ENCODE measurements at places on chromosomes 3 and 15.

GRCh38 chr15:97691799-97692198, 268.7 kb upstream of the ARRDC4 start:
- peak; percentile 90 for DNase-seq

DNA sequence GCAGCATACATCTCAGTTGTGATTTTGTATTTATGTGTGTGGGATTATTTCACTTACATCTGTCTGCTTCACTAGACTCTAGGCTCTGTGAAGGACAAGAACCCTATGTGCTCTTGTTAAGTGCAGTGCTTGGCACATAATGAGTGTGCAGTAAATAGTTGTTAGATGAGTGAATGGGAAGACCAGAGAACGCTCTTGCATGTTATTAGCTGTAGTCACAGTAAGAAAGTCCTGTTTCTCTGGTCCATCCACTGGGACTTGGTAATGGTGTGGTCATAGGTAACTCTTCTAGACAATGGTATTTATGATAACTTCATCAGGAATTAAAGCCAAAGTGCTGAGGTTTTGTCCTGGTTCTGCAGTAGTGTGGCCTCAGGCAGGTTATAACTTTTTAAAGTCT, 1.4 kb upstream of the AQP9 start:
- no peak for DNase-seq

DNA sequence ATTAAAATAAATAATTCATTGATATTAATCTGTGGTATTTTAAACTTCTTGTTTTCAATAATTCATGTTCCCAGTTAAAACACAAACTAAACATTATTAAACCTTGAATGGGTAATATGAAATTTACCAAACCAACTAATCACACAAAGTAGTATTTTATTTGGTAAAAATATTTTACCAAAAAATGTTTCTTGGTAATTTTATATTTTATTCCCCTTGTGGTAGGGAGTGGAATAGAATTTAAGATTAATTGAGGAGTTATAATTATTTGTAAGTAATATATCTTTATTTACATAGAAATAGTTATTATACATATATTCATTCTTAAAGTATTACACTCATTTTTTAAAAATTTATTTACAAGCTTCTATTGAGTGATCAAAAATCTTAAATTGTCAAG, 1350.9 kb downstream of the OTOL1 start:
- DNase-seq: no peak

DNA sequence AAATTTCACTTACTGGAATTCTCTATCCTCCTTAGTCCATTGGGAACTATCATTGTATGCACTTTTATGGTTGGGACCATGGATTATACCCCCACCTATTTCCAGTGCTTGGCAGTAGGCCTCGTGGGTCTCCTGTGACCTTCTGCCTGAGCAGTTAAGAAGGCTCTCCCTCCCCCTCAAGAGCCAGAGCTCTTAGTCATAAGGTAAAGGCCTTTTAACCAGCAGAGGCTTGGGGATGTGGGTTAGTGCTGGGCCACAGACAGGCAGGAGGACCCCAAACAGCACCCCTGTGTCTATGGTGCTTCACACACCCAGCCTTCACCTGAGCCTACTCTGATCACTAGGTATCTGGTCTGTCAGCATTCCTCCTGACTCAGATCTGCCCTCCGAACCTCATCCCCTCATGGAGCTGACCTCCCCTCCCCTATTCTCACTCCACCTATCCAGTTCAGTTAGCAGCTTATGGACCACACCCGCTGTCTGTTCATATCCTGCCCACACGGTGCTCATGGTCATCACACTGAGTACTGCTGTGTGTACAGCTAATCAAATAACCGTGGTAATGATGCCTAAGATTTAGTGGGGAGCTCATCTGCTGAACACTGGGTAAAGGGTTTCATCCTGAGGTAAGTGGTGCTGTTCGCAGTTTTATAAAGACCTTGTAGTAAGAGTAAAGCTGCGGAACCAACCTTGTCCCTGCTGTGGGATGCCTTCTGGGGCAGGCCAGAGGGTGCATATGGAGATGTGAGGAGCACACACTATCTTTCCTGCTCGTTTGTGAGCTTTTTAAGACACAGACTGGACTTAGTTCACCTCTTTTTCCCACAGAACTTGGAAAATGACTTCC, 40.9 kb downstream of the KLHL18 start:
- DNase-seq: peak; percentile 25

DNA sequence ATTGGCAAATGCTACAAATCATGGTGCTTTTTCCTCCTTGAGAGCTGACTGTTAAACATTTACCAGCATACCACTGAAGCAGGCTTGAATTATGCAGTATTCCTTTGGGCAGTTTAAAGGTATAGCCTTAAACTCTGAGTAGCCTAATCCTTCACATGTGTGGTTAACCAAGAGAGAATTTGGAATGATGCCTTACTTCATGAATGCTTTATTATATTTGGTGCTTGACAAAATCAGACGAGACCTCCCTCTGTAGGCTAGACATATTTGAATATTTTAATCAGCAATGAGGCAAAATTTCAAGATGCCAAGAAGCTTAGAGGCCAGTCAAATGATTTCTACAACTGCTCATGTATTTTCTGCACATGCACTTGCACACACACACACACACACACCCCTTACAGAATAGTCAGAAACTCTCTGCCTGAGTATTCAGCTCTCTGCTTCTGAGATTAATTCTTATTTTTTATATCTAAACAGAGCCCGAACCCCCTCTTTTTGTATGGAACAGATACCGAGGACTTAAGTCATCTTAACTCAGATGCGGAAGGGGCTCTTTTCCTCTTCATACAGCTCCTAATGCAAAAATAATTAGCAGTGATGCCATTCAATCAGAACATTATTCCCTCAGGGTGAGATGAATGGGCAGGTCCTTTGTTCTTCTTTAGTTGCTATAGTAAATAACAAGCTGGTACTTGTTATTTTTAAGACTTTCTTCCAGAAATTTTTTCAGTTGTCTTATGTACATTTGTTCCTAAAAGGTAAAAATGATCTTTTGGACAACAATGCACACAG, 195.5 kb upstream of the TMC3 start:
- no peak for DNase-seq

GRCh38 chr3:194487289-194488054, 670 bp upstream of the ATP13A3 start:
- DNase-seq: no peak

- DNase-seq: peak; percentile 58
Observed at GRCh38 chr15:48177383-48177765, 721 bp downstream of the MYEF2 start.

- no peak for DNase-seq
Observed at GRCh38 chr3:9101286-9101685, 138.0 kb upstream of the RAD18 start.

- no peak for DNase-seq
Observed at GRCh38 chr3:185084901-185085300, 68.0 kb downstream of the C3orf70 start.

DNA sequence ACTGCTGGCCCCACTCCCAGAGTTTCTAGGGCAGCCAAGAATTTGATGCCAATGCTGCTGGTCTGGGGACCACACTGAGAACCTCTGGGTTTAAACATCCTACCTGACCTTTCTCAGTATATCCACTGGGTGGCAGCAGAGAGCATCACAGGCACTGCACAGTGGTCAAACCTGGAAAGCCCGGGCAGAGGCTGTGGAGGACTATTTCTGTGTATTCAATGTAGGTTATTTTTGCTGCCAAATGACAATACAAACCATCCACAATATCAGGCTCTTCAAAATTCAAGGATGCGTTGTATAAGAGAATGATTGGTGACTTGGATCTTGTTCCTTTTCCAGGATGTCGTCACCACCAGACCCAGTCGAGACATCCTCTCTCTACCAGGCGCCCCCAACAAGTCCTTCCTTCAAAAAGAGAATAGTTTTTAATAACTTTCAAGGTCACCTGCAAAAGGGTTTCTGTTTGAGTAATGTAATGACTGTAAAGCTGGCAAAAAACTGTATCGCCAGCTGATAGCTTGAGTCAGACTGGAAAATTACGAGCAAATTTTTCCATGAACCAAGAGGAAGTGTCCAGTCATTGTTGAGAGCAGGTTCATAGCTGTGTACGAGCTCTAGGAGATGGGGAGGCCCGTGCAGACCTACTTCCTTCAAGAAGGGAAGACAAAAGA, 30.5 kb upstream of the MYZAP start:
- DNase-seq: peak; percentile 76

- DNase-seq: peak; percentile 52
Observed at GRCh38 chr15:86915811-86916331, 836.2 kb downstream of the AGBL1 start.

DNA sequence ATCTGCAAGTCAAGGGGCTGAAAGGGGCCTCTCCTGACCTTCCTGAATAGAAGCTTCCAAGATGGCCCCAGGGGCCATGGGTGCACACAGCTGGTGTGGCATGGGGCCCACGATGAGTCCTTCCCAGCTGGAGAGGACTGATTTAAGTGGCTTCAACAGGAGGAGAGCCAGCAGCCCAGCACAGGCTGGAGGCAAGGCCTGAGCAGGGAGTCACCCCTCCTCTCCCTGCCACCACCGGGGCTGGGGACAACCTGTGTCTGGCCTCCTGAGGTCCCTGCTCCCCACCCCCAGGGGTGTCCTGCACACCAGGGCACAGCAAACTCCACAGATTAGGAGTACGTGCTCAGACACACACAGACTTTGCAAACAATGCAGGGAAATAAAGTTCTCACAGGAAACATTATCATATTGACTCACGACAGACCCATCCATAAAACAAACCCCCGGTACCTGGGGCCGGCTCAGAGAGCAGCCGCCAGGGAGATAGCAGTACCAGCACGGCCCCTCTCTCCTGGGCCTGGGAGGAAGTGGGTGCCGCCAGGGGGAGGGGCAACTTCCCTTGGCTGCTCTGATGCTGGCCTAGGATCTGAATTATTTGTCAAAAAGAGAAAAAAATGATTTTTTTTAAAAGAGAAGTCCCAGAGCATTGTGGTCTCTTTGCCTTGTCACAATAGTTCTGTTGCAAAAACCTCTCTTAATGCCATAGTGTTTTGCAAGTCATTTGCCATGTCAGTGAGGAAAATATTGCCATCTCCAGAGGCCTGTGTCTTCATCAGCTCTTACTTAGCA, 21.9 kb upstream of the TSEN2 start:
- DNase-seq: no peak

DNA sequence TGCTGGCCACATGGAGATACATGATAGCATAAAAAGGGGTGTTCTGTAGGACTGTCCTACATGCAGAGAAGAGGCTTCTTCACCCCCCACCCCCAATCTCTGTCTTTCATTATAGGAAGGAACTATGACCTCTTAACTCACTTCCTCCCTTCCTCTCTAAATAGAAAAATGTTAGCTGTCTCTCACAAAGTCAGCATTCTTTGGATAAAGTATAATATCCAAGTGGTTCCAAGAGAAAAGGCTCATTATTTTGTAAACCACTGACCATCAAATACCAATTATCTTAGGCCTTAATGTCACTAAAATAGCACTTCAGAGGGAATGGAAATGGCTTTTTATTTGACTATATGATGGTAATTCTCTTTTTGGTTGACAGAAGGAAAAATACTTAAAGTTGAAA, 95.3 kb upstream of the SLC2A2 start:
- no peak for DNase-seq

DNA sequence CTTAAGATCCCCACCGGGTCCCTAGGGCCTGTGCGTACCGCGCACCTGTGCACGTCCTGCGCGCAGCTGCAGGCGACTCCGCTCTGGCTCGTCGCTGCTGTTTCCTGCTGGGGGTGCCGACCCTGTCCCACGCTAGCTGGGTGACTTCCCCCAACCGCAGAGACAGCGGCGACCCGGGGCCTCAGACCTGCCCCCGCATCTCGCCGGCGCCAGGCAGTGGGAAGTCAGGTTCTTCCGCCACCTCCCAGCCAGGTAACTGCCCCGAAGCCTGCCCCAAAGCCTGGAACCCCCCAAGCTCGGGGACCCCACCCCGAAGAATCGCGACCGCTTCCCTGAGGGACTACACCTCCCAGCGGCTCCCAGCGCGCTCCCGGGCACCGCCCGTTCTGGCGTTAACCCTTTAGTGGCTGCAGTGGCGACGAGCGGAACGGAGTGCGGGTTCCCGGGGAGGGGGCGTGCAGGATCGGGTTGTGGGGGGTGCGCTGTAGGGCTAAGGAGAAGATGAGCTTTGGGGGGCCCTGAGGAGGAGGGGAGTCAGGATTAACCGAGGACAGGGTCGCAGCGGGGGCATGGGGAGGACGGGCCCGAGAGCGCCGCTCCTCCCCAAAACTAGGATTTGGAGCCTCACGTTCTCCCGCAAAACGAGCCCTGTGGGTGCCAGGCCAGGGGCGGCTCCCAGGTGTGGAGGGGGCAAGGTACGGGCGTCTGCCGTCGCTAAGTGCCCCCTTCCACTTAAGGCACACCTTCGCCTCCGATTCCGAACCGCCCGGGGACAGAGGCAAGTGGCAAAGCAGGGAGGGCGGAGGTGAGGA, 589 bp downstream of the NEIL1 start:
- DNase-seq: peak; percentile 57

Measured in SW480 (cell line).